ENCODE measurements at places on chromosomes 7 and 10.

GRCh38 chr10:79979976-79980687 is 31.2 kb upstream of the SFTPD start:
- DNase-seq, result no peak

- no peak for DNase-seq
Observed at GRCh38 chr7:16494955-16495719, 29.6 kb upstream of the SOSTDC1 start.

DNA sequence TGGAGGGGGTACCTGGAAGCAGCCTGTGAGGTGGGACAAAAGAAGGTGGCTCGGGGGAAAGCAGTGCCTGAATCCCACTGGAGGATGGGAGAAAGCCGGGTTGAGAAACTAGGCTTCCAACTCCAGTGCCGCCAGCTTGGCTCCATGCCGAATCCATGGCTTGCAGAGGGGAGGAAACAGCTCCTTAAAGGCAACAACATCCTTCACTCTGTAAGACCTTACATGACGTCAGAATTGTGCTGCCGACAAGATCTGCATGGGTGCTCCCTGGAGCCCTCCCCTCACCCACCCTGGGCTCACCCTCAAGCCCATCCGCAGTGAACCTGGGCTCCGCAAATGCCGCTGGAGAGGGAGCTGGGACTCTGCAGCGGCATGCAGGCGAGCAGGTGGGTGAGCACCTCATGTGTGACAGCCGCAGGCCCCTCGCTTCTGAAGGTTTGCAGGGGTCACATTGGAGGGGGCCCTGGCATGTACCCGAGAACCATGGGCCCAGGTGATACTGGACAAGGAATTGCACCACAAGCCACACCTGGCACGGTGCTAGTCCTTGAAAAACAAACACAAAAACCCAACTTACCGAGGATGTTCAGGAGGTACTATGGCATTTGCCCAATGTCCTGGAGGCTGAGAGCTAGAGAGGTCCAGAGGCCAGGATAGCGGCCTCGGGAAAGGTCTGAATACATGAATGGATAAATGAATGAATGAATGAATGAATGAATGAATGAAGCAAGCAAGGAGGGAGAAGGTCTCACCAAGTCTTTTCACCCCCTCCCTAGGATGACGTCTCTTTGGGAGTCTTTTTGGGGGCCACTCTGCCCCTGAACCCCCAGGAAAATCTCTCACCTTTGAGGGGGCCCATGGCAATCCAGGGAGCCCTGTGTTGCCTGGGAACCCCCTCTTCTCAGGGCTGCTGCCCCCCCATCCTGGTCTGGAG is 238.6 kb upstream of the SHH start:
- no peak for DNase-seq

- DNase-seq, result no peak
Observed at GRCh38 chr7:102215256-102215655, 71.4 kb upstream of the SH2B2 start.

- no peak for DNase-seq
Observed at GRCh38 chr7:3165681-3166580, 122.3 kb upstream of the CARD11 start.

- no peak for DNase-seq
Observed at GRCh38 chr7:129610709-129611245, 743 bp upstream of the NRF1 start.

DNA sequence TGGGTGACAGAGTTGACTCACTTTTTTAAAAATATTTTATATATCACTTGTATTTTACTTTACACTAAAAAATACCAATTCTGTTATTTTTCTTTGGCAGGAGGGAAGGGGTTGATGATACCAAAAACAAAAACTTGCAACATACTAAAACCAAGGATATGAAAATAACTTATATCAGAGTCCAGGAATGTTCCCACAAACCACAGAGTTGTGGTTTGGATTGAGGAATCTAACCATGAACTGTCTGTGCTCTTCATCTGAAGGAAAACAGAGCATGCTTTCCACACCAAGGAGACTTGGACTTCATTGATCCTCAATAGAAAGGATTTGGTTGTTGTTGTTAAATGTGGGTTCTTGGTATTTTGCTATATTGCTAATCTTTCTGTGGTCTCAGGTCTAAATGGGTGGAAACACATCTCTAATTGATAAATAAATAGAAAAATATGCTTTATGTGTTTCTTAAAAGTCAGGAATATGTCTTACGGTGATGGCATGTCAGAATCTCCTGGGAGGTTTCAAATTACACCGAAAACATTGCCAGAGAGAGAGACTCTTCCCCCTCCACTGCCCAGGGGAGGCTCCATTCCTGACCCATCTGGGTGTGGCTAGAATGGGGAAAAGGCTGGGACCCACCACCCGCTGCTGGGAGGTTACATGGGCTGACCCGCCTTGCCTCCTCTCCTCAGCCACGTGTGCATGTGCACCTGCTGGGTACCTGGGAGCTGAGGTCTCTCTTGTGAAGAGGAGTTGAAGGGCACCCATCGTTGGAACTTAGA is 46.9 kb upstream of the STK17A start:
- DNase-seq, result no peak

GRCh38 chr10:117504562-117504961 is 38.0 kb upstream of the EMX2 start:
- no peak for DNase-seq

Measured in left lung (tissue), 14 donors.